ENCODE measurements at places on chromosomes 4 and X.
A peak's percentile ranks its signal among the peaks of the same experiment; 100 is the strongest.

- peak; percentile 27 for DNase-seq
Measured at GRCh38 chr4:113636438-113636818, 125.1 kb downstream of the CAMK2D start.

DNA sequence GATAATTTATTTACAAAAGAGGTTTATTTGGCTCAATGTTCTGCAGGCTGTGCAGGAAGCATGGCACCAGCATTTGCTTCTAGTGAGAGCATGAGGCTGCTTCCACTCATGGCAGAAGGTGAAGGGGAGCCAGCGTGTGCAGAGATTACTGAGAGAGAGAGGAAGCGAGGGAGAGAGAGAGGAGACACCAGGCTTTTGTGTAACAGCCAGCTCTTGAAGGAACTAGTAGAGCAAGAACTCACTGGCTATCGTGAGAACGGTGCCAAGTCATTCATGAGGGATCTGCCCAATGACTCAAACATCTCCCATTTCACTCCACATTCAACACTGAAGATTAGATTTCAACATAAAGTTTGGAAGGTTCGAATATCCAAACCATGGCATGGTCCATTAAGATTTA lies 12.7 kb downstream of the GUCY1A1 start:
- no peak for DNase-seq

DNA sequence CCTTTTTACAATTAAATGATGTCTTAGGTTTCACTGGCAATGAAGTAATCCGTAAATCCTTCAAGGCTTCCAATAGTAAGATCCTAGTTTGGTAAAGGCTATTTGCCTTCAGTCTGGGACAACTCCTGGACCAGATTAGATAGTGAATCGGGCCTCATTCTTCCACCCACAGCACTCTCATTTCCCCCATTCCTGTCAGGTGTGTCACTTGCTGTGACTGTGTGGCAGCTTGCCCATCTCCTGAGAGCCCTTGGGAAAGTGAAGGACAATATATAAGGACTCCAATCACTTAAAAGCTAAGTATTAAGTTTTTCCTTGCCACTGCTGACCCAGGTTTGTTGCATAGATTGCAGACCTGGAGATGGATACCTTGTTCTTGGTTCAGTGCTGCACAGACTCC lies 3.3 kb upstream of the GASK1B start:
- no peak for DNase-seq

GRCh38 chrX:45806410-45807121 lies 605.9 kb upstream of the DIPK2B start:
- peak; percentile 16 for DNase-seq

DNA sequence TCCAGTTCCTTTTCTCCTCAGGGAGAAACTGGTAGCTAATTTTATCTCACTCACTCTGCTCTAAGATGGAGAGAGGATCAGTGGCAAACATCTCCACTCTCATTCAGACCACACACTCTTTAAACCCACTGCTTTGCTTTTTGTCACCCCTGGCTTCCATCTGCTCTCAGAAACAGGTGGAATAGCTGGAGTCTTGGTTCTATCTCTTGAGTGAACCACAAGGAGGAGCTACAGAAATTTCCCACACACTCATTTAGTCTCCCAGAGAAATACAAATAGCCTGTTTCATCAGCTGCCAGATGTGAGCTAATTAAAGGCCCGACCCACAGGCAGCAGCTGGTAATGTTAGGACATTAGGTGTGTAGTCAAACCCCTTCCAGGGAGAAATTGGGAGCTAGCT lies 96.6 kb downstream of the STPG2 start:
- DNase-seq: no peak

DNA sequence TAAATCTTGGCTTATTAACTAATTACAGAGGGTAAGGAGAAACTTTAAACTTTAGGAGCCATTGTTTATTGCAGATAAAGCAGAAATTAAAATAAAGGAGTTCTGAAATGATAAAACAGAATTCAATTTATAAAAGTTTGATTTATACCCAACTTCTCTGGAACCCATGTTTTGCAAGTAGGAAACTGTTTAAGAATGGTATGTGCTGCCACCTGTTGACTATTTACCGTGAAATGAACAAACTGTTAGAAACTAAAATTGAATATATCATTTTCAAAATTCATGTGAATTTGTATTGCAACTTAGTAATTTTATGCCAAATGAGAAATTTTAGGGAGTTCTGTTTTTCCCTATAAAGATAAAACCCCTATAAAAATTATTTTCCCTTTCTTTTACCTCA lies 11.0 kb upstream of the TBC1D8B start:
- DNase-seq: no peak

DNA sequence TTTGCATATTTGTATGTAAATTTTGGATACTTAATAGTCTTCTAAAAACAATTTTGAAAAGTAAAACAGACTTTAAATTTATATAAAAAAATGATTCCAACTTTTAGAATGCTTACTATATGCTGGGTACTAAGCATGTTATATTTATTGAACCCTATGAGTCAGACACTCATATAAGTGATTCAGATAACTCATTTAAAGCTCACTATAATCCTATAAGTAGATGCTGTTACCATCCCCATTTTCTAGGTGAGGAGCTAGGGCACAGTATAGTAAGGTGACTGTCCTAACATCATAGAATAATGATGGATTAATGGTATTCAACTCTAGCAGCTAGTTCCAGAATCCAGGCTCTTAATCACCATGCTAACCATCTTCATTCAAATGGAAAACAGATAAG lies 877.0 kb upstream of the GRID2 start:
- DNase-seq: no peak

DNA sequence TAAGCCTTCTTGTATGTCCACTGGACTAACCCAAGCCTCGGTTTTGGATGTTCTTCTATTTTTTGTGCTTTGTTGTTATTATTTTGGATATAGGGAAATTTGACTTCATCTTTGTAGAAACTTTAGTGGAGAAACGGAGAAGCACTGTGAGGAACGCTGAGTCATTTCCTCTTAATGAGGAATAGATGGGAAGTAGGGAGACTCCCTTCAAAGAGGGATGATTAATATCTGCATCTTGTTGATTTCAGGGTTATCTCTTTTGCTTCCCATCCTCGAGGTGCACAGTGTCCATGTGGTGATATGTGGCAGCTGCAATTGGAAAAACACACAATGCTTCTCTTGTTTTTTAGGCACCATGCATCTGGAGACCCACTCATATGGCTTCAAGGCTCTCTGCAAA lies 1147.9 kb downstream of the NLGN4X start:
- no peak for DNase-seq

GRCh38 chrX:134294548-134294947 lies 57.6 kb downstream of the CCDC160 start:
- DNase-seq: no peak

DNA sequence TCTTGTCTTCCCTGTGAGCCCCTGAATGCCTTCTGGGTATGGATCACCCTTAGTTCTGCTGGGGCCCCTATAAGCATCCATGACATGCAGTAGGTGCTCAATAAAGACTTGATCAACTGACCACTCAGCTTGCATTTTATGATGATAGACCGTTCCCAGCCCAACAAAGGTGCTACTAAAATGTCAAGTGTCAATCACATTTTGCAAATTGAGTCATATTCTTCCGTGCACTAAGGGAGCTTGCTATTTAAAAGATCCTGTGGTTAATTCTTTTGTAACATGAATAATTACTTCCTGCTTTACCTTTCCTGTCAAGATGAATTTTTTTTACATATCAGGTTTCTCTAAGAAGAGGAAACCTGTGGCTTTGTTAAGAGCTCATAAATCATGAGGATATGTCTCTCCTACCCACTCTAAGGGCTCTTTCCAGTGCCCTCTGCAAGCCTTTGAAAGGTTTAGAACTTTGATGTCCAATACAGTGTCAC lies 47.6 kb downstream of the SH3KBP1 start:
- peak; percentile 53 for DNase-seq

GRCh38 chrX:8748855-8749254 lies 16.9 kb upstream of the ANOS1 start:
- DNase-seq: no peak

All from GM06990 (cell line).